Stimulated activated CD8-positive, alpha-beta memory T cell treated with anti-CD3 and anti-CD28 coated beads, Interleukin-4, amount 100 ng/mL, for 4 hours (primary cell): ENCODE measurements at places on chromosomes 6 and 20.

DNA sequence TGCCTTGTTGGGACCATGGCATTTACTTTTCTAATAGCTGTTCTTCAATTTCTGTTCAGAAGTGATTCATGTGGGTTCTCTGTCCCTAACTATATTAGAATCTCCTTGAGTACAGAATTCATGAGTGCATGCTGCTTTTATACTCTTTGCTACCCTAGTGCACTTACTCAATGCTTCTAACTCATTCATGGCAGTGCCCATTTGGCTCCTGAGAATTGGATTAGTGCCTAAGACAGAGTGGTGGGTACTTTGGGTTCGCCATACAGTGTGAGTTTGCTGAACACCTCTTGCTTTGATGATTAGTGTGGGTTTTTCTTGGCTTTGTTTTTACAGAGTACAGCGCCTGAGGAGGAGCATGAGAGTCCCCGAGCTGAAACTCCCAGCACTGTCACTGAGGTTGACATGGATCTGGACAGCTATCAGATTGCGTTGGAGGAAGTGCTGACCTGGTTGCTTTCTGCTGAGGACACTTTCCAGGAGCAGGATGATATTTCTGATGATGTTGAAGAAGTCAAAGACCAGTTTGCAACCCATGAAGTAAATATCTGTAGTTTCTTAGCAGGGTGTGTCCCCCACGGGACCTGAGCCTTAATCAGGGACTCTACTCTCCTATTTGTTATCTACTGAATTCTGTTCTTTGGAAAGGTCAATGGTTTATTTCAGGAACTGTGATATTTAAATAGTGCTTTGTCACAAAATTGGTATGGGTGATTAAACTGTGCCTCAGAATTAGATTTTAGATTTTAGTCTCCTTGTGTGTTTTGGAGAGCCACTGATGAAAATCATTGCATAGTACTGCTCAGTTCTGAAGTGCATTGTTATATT lies 150.7 kb downstream of the UTRN start:
- DNase-seq, result no peak

GRCh38 chr6:143362192-143362558 lies 88.3 kb downstream of the ADAT2 start:
- no peak for DNase-seq

- DNase-seq, result no peak
These were observed 104.0 kb downstream of the TFAP2A start for GRCh38 chr6:10310826-10311225.

DNA sequence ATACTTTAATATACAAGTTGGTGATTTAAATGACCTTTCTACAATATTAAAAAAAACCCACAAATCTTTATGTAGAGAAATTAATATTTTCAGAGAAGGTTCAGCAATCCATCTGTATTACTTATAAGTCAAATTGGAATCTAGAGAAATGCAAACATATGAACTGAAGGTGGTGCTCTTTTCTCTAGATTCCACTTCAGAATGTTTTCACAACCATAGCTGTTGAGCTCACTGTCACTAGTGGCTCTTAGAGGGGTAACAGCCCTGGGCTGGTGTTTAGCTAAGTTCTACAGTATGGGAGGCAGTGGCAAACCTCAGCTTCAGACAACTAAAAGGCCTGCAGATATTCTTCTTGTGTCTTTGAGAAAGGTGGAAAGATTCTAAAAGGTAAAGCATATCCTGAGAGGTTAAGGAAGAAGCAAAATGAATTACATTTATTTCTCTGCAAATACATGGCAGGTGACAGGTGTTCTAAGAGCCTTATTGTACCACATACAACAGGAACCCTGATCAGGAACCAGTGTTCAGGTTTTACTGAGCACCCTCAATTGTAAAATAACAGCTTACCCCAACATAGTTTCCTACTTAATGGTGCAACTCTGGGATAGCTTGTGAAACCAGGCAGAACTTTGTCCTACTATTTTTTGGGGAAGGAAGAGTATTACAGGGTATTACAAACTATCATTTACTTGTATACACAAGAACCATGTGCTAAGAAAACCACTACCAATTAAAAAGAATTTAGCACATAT lies 56.6 kb upstream of the SAMHD1 start:
- peak; percentile 2 for DNase-seq

GRCh38 chr6:107331409-107332386 lies 127.7 kb downstream of the PDSS2 start:
- no peak for DNase-seq

- no peak for DNase-seq
These were observed 505.0 kb downstream of the BMP2 start for GRCh38 chr20:7272512-7272911.

- no peak for DNase-seq
These were observed 357 bp downstream of the PCSK2 start for GRCh38 chr20:17227219-17227575.

DNA sequence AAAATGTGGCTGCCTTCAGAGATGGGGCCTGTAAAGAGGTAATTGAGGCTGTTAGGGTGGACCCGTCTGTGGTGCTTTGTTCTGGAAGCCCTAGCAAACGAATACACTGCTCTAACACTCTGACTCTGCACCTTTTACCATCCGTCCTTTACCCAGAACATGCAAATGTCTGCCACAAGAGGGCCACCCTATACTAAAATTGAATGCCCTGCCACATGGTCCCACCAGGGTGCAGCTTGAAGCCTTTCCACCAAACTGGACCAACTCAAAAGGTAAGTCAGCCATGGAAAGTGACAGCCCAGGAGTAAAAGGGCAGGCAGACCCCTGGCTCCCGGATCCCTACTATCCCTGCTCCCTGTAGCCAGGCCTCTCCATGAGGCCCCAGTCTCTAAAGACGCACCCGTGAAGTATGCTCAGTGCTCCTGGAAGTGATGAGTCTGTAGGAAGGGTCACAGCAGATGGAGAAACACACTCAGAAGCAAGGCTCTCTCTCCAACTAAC lies 5.8 kb upstream of the BFSP1 start:
- peak; percentile 35 for DNase-seq

- DNase-seq, result peak; percentile 84
These were observed 88.6 kb upstream of the TGM3 start for GRCh38 chr20:2206957-2207769.

- DNase-seq, result no peak
These were observed 24.9 kb downstream of the SASH1 start for GRCh38 chr6:148367411-148368024.

- no peak for DNase-seq
These were observed 13.1 kb downstream of the B4GALT5 start for GRCh38 chr20:49700411-49701185.
